ENCODE measurements at places on chromosomes 7 and 10.

- DNase-seq, result no peak
Measured at GRCh38 chr7:105345003-105345402, 43.7 kb downstream of the SRPK2 start.

DNA sequence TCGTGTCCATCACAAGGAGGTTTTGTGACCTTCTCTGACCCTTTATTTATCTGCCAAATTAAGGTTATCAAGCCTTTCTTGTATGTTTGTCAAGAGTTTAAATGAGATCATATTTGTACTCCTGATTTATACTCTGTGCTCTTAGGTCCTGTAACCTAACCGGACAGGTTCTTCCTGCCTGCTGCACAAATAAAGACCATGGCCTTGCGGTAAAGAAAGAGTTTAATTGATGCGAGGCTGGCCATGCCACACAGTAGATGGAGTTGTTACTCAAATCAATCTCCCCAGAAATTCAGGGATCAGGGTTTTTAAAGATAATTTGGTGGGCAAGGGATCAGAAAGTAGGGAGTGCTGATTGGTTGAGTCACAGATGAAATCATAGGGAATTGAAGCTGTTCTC, 79.5 kb upstream of the LRGUK start:
- no peak for DNase-seq

DNA sequence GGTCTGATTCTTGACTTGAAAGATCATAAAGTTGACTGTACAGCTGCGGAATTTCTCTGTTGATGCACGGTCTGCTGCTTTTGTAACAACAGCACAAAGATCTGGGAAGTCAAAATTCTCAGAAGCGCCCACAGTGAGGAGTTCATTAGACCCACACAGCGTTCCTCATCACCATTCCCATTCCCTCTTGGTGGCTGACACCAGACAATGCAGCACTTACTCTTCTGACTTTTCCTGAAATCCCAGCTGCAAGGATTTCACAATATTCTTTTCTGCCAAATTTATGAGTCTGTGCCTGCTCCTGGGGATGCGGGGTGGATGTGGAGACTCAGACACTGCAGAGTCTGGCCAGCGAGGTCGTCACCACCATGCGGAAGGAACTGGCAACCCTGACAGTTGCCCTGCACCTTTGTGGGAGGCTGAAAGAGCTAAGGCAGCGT, 233.9 kb downstream of the FANK1 start:
- peak; percentile 68 for DNase-seq

- DNase-seq, result peak; percentile 30
Measured at GRCh38 chr10:87734987-87735827, 75.5 kb downstream of the PAPSS2 start.

DNA sequence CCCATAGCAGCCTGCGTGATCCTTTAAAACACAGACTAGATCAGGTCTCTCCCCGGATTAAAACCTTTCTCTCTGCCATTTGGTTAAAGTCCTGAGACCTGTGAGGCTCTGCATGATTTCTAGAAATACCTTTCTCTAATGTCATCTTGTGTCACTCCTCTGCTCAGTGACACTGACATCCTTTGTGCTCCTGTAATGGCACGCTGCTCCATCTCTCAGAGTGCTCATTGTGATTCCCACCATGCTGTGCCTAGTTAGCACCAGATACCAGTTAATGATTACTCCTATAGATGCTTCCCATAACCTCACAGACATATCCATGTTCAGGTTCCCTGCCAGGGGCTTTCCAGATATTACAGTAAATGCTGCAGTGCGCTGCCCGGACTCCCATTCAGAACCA, 11.7 kb upstream of the OR9A2 start:
- DNase-seq, result no peak

- no peak for DNase-seq
Measured at GRCh38 chr10:120989996-120990598, 138.9 kb downstream of the WDR11 start.

DNA sequence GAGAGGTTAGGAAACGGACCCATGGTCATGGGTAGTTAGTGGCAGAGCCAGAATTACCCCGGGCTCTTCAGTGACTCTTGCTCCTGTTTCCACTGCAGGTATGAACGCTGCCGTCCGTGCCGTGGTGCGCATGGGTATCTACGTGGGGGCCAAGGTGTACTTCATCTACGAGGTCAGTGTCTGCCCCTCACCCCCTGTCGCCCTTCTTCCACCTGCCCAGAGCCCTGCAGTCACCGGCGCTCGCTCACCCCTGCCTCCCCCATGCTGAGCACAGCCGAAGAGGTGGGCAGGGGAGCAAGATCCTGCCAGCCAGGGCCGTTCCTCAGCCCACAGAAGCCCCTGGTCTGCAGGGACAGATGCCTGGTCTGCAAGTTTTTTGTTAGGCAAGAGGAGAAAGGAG, 14.9 kb downstream of the PFKP start:
- DNase-seq, result no peak

DNA sequence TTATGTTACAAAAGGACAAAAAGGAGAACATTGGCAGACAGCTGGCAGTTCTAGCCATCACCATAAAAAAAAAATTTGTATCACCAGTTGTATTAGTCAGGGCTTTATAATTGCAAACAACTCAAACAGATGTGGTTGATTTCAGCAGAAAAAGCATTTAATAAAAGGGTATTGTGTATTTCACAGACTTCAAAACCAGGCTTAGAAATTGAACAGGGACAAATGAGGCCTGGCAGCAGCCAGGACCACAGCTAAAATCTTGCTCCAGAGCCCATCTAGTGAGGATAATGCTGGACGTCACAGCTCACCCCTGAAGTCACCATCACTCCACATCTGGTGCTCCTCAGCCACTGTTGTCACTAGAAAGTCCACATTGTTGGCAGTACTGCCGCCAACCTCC, 52.9 kb upstream of the CALD1 start:
- DNase-seq, result no peak

- DNase-seq, result no peak
Measured at GRCh38 chr7:92436612-92437445, 10.5 kb upstream of the GATAD1 start.

GRCh38 chr10:77392851-77393250, 244.8 kb downstream of the KCNMA1 start:
- peak; percentile 96 for DNase-seq

- no peak for DNase-seq
Measured at GRCh38 chr7:4817178-4817901, 41.9 kb downstream of the AP5Z1 start.

DNA sequence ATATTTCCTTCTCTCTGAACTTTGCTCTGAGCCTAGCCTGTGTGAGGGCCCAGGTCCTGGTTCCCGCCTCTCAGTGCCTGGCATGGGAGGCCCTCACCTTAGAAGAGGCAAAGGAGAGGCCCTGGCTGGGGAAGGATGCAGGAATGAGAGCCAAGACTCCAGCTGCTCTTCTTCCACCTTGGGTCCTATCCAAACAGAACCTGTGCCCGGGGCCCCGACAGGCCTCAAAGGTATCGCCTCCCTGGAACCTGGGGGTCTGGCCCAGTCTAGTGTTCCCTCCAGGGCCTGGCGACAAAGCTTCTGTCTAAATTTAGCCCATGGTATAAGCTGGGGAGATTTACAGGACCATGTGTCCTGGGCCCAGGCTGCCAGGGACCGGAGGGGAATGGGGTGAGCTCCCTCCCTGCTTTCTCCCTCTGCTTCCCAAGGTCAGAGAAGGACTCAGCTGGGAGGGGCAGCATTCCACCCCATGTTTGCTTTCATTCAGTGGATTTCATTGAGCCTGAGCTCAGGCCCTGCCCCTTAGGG, 12.0 kb upstream of the CRHR2 start:
- DNase-seq, result no peak

DNA sequence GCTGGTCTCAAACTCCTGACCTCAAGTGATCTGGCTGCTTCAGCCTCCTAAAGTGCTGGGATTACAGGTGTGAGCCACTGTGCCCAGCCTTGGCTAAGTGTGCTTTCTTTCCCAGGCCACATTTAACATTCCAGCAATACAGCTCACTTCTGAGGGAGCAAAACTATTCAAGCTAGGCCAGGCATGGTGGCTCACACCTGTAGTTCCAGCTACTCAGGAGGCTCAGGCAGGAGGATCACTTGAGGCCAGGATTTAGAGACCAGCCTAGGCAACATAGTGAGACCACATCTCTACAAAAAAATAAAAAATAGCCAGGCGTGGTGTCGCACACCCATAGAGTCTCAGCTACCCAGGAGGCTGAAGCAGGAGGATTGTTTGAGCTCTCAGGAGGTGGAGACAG, 23.3 kb upstream of the TPST1 start:
- DNase-seq, result no peak

- no peak for DNase-seq
Measured at GRCh38 chr7:116145245-116145852, 65.0 kb upstream of the TES start.

DNA sequence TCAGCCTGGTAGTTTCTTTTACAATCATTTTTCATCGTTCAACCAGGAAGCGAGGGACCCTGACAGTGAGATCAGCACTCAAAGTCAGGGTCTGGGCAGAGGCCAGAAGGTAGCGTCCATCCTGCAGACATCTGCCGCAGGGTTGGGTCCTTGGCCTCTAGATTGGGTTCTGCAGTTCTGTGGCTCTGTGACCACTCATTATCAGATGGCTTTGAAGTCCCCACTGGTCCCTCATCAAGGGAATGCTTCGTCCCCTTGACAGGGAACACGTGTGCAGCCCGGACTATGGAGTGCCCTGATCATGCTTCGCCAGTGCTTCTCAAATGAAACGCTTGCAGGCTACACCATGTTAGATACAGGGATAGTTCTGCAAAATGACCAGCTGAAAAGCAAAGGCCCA, 64.1 kb downstream of the FRMPD2 start:
- no peak for DNase-seq

DNA sequence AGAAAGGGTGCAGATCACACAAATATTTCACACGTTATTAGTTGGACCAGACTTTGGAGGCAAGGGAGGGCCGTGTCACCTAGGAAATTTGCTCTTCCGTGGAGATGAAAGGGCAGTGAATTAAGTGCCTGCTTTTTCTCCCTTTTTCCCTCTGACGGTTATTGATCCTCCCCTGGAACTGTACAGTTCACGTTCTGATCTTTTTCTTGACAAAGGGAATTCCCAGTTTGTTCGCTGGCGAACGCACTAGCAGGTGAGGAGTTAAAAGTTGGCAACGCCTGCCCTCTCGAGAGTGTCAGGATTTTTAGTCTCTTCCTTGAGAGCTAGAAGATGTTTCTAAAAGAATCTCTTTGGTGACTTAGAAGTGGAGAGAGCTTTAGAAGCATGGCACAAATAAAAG, 111.5 kb downstream of the TCF7L2 start:
- no peak for DNase-seq

DNA sequence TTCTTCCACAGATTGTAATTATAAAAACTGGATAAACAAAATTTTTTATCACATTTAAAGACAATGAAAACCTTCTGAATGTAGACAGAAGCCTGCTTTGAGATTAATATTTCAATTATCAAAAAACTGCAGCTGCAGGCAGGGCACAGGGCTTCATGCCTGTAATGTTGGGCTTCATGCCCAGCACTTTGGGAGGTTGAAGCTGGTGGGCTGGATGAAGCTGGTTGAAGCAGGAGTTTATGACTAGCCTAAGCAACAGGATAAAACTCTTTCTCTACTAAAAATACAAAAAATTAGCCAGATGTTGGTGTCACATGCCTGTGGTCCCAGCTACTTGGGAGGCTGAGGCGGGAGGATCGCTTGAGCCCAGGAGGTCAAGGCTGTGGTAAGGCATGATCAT, 41.2 kb downstream of the PDZD8 start:
- DNase-seq, result peak; percentile 12

DNA sequence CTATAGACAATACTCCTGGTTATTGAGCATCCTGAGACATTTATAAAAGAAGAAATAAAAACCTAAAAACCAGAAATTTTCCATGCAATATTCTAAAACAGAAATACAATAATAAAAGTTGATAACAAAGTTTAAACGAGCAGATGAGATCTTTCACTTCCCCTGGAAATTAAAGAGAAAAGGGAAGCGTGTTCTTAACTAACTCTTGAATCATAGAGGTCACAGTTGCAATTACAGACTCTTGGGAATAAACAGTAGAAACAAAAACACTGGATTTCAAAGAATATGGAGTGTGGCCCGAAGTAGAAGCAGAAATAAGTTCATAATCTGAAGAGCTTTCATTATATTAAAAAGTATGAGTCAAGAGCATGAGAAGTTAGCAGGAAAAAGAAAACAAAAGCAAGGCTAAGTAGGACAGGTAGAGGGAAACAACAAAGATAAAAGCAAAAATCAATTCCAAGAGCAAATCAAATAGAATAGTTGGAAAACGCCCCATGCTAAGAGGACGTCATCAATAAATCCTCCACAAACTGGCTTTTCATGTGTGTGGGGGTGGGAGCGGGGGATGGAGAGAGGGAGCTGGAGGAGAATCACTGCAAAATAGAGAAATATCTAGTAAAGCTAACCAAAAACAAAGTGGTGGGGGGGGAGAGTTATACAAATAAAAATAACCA, 55.2 kb upstream of the C10orf71 start:
- DNase-seq, result no peak

DNA sequence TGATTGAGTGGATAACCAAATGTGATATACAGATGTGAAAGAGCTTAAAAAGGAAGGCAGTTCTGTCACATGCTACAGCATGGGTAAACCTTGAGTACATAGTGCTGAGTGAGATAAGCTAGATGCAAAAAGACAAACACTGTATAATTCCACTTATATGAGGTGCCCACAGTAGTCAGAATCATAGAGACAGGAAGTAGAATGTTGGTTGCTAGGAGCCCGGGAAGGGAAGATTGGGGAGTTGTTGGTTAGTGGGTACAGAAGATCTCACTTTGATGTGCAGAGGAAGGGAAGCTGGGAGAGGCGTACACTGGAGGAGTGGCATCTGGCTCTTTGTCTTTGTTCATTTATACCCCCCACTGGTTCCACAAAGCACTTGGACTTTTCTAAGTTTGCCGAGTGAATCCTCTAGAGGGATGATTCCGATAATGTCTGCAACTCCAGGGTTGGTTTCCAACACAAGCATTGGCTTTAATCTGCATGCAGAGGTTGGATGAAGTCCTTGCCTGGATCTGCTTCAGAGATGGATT, 39.5 kb downstream of the TSPAN14 start:
- peak; percentile 50 for DNase-seq

GRCh38 chr7:8433477-8434289, at the start of gene NXPH1:
Gene NXPH1, plus strand, starts transcription at chr7:8433609.
- DNase-seq, result no peak

DNA sequence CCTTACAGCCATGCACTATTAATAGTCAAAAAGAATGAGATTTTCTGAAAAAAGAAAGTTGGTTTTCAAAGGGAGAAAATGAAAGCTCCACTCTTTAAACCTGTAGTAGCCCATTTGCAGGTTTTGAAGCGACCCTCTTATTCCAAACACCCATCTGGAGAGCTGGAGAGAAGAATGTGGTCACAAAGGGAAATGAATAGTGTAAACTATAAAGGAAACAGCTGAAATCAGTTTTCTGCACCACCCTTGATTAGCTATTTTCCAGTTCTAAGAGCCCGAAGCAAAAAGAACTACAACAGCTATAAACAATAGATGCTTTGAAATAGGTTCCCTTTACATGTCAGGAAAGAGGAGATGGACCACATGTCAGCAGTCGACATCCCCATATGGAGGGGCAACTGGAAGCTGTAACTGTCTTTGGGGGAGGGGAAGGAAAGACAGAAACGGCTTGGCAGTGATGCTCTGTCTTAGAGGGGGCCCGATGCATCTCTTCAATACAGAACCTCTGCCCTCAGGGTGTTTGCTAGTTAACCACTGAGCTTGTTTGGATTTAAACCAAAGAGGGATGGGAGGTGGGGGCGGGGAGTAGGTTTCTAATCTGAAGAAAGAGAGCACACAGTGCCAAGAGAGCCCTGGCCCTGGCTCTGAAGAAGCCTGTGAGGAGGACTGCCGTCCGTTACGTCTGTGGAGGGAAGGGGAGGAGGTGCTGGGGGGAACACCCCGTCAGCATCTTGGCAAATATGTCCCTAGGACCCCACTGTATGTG, 55.3 kb downstream of the CPVL start:
- DNase-seq, result no peak

All from astrocyte (in vitro differentiated cells and primary cell).